Activated T-helper 17 cell treated with anti-CD3 and anti-CD28 coated beads, Interleukin-2, amount 50 U/mL, for 72 hours (primary cell): ENCODE measurements at places on chromosomes 7 and 10.

DNA sequence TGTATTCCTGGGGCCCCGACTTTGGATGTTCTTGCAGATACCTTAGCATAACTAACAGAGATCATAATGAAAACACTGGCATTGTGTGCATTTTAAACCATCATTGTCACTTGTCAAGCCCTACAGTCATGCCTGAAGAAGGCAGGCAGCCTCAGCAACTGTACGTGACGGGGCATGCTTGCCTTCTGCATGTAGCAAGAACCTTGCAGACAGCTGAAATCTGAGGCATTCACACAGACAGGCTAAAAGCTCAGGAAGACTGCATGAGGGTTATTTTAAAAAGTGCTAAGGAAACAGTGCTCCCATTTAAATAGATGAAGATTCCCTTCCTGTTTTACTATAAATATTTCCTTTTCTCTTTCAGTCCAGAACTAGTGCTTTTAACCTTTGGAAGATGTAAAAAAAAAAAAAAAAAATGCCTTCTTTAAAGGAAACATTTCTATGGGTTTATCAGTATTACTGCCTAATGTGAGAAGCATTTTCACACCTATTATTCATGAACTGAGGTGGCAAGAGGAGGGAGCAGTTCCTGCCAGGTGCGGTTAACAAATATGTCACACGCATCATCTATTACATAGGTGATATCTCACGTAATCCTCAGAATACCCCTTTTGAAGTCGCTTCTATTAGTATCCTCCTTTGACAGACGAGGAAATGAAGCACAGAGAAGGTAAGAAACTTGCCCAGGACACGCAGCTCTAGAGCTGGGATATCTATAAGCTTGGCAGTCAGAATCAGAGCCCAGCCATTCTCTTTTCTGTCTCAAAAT is 88.1 kb downstream of the PRKCQ start:
- ATAC-seq = peak; percentile 25

GRCh38 chr10:106450966-106451365 is 713.5 kb downstream of the SORCS1 start:
- ATAC-seq = no peak

- ATAC-seq = peak; percentile 29
Observed at GRCh38 chr10:24851629-24852028, 100.8 kb downstream of the PRTFDC1 start.

DNA sequence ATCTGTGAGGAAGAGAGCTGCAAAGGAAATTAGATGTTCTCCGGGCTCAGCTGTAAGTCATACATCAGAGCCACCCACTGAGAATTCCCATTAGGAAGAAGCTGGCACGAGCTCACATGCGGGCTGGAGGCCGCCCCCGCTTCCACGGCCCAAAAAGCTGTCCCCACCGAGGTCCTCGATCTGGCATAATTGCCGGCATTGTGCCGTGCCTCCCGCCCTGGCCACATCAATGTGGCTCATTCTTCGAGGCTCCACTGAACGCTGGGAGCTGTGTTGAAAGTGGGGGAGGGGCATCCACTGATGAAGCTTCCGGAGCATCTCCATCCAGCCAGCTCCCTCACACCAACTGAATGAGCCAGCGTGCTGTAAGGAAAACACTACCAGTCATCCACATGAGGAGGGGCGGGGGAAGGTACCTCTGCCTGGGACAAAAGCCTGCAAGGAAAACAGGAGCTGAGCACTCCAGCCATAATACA is 173.1 kb downstream of the PTPRN2 start:
- ATAC-seq = no peak

DNA sequence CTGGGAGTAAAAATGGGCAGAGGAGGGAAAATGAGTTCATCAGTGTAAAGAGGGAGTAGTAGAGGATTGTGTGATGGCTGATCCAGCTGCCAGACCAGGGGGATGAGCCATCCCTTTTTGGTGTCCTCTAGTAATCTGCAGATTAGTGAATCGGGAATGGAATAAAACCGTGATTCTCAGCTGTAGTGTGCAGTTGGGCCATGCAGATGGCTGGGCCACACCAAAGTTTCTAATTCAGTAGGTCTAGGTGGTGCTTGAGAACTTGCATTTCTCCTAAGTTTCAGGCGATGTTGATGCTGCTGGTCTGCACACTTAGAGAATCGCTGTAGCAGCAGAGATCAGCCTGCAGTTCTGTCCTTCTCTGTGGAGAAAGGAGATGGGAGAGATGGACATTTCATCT is 22.7 kb downstream of the PDCD11 start:
- ATAC-seq = no peak

DNA sequence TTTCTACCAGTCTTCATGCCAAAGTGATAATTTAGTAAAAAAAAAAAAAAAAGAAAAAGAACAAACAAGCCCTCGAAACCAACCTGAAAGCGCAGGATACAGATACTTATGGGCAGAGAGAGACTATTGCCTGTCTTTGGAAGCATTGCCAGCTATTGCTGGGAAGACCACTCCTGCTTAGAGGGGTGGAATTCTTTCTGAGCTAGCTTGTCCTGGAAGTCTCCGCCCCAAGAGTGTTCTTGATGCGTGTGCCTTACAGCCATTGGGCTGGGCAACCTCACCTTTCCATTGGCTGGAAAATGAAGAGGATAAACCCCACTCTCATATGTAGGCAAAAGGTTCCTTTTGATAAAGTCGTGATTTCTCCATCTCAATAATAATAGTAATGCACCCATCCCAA is 19.9 kb upstream of the INSYN2A start:
- no peak for ATAC-seq
